ENCODE measurements at places on chromosomes 5 and 9. TPM values are rescaled to one million over a fixed set of nuclear protein-coding genes. Genes with fewer than 3 reads are reported as not detected.

- no peak overlapping the region for H3K4me3 ChIP-seq
- no peak for DNase-seq
Observed at GRCh38 chr5:96297867-96298266, 135.2 kb downstream of the PCSK1 start.

- DNase-seq, result no peak
- no peaks in the 10 kb centered on the region for H3K27me3 ChIP-seq
- no peak overlapping the region for H3K27ac ChIP-seq
- peaks cover 38% of the 10 kb centered on the region for H3K36me3 ChIP-seq
Observed at GRCh38 chr9:125235804-125236519, 5.2 kb downstream of the HSPA5 start.

GRCh38 chr5:124658867-124659557 is 87.4 kb downstream of the ZNF608 start:
- H3K36me3 ChIP-seq, result no peaks in the 10 kb centered on the region
- no peak overlapping the region for H3K4me3 ChIP-seq
- no peak for DNase-seq
- no peaks in the 10 kb centered on the region for H3K4me1 ChIP-seq
- no peak overlapping the region for H3K27ac ChIP-seq

DNA sequence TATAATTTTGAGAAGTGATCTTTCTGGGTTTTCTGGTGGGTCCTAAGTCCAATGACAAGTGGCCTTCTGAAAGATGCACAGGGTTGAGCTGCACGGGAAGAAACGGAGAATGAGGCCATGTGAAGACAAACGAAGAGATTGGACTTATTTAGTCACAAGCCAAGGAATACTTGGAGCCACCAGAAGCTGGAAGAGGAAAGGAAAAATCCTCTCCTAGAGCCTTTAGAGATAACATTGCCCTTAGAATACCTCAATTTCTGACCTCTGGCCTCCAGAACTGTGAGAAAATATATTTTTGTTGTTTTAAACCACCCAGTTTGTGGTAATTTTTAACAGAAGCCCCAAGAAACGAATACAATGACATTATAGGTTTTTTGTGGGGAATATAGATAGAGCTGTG is 360.5 kb upstream of the TARS1 start:
- no peaks in the 10 kb centered on the region for H3K27me3 ChIP-seq
- H3K4me1 ChIP-seq, result no peaks in the 10 kb centered on the region
- no peak for DNase-seq
- no peak overlapping the region for H3K4me3 ChIP-seq
- H3K36me3 ChIP-seq, result no peaks in the 10 kb centered on the region

DNA sequence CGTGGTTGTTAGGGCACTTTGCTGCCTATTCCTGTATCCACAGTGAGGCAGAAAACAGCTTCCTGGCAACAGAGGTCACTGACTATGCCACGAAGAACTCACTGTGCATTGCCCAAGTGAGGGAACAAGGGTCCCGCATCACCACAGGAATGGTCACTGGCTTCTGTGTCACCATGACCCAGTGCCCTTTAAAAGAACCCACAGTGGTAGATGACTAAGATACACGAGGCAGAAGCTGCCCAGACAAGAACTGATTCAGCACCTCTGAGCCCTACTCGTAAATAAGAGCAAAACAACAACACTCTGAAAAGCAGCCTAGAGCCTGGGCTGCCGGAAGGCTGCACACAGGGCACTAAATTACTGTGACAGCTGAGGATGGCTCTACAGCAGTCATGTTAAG is 236.6 kb upstream of the RASEF start:
- no peak overlapping the region for H3K27ac ChIP-seq
- H3K36me3 ChIP-seq, result peaks cover 8% of the 10 kb centered on the region
- H3K4me1 ChIP-seq, result no peaks in the 10 kb centered on the region

DNA sequence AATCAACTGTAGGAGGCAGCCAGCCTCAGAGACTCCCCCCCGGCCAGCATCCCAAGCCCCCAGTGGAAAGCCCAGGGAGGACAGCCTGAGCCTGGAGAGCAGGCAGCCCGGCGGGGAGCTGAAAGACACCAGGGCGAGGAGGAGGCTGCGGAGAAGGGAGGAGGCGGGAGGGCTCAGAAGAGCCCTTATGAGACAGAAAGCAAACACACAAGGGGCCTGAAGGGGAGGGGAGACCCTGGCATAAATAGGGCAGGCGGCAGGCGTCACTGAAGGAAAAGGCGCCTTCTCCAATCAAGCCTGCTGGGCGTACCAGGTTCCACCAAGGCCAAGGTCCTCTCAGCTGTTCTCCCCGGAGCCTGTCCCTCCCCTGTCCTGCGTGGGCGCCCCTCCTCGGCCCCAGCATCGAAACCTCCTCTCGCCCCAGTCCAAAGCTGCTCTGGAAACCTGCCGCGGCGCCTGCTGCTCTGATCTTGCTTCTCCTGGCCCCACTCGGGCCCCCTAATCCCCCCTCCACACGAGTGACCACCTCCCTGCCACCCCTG is 1.3 kb downstream of the SLC9A3 start:
- H3K4me3 ChIP-seq, result peak overlapping the region; percentile 56
- peaks cover 68% of the 10 kb centered on the region for H3K27me3 ChIP-seq
- H3K4me1 ChIP-seq, result peaks cover 27% of the 10 kb centered on the region
- no peak for DNase-seq
- no peaks in the 10 kb centered on the region for H3K36me3 ChIP-seq

DNA sequence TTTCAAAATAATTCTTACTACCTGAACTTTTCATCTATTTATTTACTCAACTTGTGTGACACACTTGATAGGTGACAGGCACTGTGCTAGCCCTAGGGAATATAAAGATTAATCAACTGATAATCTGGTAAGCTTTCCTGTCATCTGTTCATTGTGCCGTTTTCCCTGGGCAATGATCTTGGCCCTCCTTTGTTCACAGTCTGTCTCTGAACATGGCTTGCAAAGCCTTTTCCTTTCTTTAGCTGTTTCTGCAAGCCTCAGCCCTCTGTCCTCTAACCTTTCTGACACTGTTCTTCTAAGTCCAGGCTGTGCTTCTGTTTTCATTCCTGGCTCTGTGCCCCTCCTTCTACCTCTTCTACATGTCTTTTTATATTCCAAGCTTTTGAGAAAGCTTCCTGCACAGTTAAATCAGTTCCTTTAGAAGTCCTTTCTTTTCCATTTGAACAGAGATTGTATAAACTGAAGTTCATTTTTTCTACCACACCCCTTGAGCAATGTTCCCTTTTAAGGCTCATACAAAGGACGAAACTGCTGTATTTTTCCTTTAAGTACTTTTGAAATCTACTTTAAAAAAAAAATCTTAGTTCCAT is 803.0 kb upstream of the ZNF608 start:
- no peaks in the 10 kb centered on the region for H3K36me3 ChIP-seq
- no peak for DNase-seq
- H3K4me3 ChIP-seq, result no peak overlapping the region
- no peak overlapping the region for H3K27ac ChIP-seq
- H3K4me1 ChIP-seq, result no peaks in the 10 kb centered on the region

Gene SURF1
- polyA plus RNA-seq, result 112 TPM

DNA sequence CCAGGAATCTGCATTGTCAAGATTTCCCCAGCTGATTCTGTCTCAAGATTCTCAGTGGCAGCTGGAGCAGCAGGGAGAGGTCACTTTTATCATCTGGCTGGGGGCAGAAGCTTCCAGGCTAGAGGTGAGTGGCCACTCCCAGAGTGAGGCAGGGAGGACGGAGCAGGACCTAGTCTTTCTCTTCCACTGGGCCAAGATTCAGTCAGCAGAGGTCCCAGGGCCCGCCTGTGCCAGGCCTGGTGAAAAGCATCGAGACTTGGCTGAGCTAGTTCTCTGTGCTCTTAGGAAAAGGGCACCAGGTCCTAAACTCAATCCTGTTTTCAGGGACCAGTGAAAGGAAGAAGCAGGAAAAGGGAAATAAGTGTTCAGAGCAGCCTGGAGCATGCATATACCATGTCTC is 46.6 kb downstream of the IRX1 start:
- no peaks in the 10 kb centered on the region for H3K36me3 ChIP-seq
- H3K27ac ChIP-seq, result no peak overlapping the region
- no peaks in the 10 kb centered on the region for H3K4me1 ChIP-seq

Measured in naive thymus-derived CD8-positive, alpha-beta T cell (primary cell).